ENCODE measurements at places on chromosomes 5 and 9. TPM values are rescaled to one million over a fixed set of nuclear protein-coding genes. Genes with fewer than 3 reads are reported as not detected.
A peak's percentile ranks its signal among the peaks of the same experiment; 100 is the strongest.

GRCh38 chr5:5287419-5287818 is 135.1 kb upstream of the ICE1 start:
- no peaks in the 10 kb centered on the region for H3K27me3 ChIP-seq
- no peak for DNase-seq
- no peak overlapping the region for H3K4me3 ChIP-seq
- no peaks in the 10 kb centered on the region for H3K36me3 ChIP-seq
- no peaks in the 10 kb centered on the region for H3K4me1 ChIP-seq

DNA sequence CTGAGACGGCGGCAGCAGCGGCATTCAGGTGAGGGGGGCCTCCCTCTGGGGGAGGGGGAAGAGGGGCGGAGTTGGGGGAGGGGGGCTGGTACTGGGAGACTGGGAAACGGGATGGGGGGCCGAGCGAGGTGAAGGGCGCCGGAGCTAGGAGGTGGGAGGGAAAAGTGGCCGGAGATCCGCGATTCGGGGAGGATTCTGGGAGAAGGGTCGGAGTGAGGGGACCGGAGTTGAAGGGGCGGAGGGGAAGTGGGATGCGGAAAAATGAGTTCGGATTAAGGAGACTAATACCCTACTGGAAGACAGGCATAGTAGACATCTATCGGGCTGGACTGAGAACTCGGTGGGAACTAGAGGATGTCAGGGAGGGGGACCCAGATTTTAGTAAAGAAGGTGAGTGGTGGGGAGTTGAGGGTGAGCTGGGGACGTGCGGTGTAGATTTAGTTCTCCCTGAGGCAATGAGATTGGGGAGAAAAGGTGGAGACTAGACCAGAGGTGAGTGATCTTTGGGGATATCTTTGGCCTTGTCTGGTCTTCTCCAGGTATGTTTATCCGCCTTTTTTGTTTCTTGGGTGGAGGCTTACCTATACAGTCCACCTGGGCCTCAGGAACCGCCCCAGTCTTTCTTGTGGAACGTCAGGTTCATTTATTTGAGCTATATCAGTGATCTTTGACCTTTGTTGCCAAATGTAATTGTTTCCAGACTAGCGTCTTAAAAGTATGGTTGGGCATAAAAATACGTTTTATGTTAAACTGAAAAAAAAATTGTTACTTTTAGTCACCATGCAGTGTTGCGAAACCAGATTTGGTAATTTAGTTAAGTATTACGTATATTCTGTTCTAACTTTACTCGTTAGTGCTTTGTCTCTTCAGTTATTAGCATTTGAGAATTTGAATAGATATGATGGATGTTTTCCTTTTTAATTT is 632 bp downstream of the UBAP1 start:
- H3K27ac ChIP-seq: peak overlapping the region; percentile 96
- peaks cover 12% of the 10 kb centered on the region for H3K4me1 ChIP-seq
- peak overlapping the region; percentile 92 for H3K4me3 ChIP-seq

DNA sequence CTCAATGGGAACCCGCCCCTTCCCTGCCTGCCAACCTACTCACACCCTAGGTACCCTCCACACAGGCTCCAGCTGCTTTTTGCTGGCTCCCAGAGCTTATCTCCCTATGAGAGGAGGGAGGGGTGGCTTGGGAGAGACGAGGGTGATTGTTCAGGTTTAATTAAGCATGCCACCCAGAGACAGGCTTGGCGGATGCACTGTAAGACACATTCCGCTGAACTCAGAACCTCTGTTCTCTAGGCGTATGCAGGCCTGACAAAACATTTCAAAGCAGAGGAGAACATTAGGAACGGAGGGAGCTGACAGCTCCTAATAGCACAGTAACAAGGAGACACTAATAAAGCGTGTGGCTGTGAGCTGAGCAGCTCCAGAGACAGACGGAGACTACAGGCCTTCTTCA is 80.1 kb downstream of the TRIM32 start:
- no peak for DNase-seq
- H3K4me1 ChIP-seq: no peaks in the 10 kb centered on the region
- no peaks in the 10 kb centered on the region for H3K36me3 ChIP-seq

GRCh38 chr5:67451640-67452279 is 255.2 kb upstream of the CD180 start:
- no peak overlapping the region for H3K27ac ChIP-seq
- no peak for DNase-seq
- peaks cover 3% of the 10 kb centered on the region for H3K4me1 ChIP-seq
- no peaks in the 10 kb centered on the region for H3K36me3 ChIP-seq
- H3K27me3 ChIP-seq: no peaks in the 10 kb centered on the region

GRCh38 chr9:129162497-129163197 is 15.4 kb downstream of the IER5L start:
- no peak overlapping the region for H3K27ac ChIP-seq
- no peak overlapping the region for H3K4me3 ChIP-seq
- H3K36me3 ChIP-seq: no peaks in the 10 kb centered on the region
- no peaks in the 10 kb centered on the region for H3K27me3 ChIP-seq

NUTM2G gene
- total RNA-seq: not detected

EGFLAM gene
- total RNA-seq: not detected

HBEGF gene
- total RNA-seq: 38.7 TPM
